ENCODE measurements at places on chromosomes 1 and 21.

DNA sequence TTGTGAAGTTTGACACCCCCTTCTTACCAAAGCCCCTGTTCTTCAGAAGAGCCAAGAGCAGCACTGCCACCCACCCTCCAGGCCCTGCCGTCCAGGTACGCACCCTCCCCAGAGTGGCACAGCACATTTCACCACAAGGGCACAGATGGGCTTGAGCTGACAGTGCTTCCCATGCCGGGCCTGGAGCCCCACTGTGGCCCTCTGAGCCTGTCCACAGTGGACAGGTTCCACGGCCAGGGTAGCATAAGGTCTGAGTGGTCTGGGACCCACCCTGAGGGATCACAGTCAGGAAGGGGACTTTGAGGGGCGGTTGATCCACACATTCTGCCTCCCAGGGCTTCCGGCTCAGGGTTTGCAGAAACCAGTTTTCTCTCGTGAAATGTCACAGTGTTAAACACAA, 28.6 kb upstream of the PDXK start:
- DNase-seq = no peak

- no peak for DNase-seq
Observed at GRCh38 chr1:182317611-182318161, 73.9 kb downstream of the GLUL start.

GRCh38 chr1:22722901-22723550, 12.4 kb downstream of the EPHB2 start:
- no peak for DNase-seq

DNA sequence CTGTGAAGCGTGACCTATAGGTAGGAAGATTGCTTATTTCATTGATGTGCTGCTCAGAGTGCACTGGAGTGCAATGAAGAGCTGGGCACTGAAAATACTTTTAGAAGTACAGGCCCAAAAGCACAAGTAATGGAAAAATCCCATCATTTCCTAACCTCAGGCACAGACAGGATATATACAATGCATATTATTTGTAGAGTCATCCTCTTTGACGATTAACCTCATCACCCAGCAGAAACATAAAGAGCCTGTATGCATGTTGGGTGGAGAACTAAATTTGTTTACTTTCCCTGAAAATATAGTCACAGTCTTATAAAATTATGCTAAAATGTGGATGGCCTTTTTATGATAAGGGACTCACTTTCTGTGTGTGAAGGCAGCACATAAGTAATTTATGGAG, 98.1 kb downstream of the TNNI3K start:
- no peak for DNase-seq

DNA sequence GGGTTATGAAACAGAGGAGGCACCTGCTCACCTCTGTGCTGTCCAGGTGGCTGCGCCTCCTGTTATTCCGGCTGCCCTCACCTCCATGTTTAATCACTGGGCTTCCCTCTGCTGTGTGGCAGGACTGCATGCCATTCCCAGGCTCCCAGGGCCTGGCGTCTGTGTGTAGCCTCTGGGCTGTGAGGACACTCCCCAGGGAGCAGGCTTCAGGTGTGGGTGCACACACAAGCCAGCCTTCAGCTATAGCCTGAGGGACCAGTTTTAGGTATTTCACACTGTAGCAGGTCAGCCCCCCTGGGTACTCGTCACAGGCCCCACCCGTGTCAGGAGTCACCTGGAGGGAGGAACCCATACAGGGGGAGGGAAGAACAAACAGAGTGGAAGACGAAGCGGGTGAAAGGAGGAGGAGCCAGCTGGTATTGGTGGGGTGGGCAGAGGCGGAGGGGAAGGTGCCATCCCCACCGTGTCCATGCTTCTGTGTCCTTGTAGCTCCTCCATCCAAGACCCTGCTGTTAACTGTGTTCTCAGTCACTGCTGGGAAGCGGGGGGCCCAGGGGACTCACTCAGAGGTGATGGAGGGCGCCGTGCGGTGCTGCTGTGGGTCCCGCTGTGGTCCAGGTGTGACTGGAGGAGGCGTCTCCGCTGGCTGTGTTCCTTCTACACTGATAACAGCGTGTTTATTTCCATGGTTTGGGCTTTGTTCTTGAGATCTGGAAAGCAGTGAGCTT, 158.6 kb downstream of the PGBD5 start:
- no peak for DNase-seq

- no peak for DNase-seq
Observed at GRCh38 chr1:25875856-25876692, 566 bp upstream of the PAQR7 start.

- DNase-seq = no peak
Observed at GRCh38 chr1:222275729-222276465, 272.0 kb downstream of the HHIPL2 start.

DNA sequence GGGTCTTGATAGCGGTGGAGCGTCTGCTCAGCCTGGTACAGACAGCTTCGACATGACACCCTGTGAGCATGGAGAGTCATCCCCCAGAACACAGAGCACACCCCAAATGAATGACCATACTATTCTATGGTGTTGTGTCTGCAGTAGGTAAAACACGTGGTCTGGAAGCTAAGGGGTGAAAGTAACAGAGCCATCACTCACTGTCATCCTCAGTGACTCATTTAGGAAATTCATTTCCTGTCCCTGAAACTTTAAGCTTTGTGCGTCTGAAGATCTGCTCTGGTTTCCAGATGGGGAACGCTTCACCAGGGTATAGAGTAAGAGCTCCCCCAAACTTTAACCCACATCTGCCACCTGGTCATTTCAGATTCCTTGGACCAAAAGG, 94.8 kb upstream of the DISP3 start:
- DNase-seq = no peak

- DNase-seq = no peak
Observed at GRCh38 chr1:199976496-199977144, 50.9 kb upstream of the NR5A2 start.

- no peak for DNase-seq
Observed at GRCh38 chr1:235002706-235003300, 125.8 kb downstream of the TOMM20 start.

- DNase-seq = no peak
Observed at GRCh38 chr21:35212393-35213127, 163.5 kb upstream of the RUNX1 start.

DNA sequence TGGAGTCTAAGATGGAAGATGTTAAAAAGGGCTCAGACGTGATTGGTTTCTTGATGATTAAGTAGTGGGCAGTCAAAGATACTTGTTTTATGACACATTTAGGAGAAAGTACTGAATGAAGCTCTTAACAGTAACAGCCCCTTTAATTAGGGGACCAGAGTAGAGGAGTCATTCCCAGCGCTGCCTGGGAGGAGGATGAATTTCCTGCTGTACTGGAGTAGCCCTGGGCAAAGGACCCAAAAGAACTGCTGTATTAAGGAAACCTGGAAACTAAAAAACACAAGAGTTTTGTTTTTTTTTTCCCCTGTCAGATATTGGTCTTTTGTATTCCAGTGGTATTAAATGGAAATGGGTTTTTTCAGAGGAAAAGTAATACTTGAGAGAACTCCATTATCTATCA, 126.5 kb downstream of the NFIA start:
- DNase-seq = no peak

- DNase-seq = no peak
Observed at GRCh38 chr1:21152423-21153100, 24.1 kb downstream of the EIF4G3 start.

DNA sequence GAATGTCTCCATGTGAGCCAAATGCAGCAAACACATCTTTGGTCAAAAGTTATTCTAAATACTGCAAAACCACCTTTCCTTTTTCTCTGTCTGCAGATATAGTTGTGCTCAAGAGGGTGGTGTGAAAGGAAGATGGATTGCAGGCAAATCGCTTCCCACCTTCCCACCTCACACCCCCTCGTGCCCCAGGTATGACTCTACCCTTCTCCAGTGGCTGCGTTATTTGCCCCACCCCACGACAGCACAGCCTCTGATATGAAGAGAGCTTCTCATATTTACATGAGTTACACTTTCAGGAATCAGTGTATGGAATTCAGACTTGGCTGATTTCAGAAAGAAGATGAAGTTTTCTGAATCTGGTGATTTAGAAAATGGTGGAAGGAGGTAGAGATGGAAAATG, 5.8 kb downstream of the TRIM58 start:
- DNase-seq = no peak

- no peak for DNase-seq
Observed at GRCh38 chr1:48789903-48790302, 13.2 kb upstream of the BEND5 start.

DNA sequence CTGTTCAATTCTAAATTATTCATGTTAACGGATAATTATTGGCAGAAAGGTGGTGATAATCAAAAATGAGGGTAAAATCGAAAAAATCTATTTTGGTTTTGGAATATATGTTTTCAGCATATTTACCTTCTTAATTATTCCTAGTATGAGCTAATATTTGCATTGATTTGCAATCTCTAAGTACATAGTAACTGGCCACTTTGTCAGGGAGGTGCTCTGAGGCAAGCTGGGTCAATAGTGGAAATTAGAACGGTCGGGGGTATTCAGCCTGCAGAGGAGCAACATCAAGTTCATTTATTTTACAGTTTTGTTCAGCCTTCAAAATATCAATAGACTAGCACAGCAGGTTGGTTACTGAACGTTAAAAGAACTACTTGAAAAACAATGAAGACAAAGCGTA, 1.8 kb downstream of the OTUD7B start:
- no peak for DNase-seq

DNA sequence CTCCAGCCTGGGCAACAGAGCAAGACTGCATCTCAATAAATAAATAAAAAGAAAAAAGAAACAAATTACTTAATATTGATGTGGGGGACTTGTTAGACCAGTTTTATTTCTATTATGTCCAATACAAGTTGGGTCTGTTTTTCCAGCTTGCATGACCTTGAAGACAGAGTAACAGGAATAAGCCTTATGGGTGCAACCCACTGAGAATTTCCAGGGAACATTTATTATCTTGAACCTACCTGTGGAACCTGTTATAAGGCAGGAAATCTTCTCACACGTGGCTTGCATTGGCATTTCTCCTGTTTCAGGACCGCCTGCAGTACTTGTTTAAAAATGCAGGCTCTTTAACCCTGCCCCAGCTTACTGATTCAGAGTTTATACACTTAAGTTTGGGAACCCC, 64.0 kb downstream of the ZBTB17 start:
- no peak for DNase-seq

- DNase-seq = no peak
Observed at GRCh38 chr1:60891765-60892164, 190.6 kb upstream of the NFIA start.

GRCh38 chr21:39000496-39000895, 182.8 kb downstream of the PSMG1 start:
- DNase-seq = no peak

- no peak for DNase-seq
Observed at GRCh38 chr1:63033211-63033610, 249.3 kb downstream of the ATG4C start.

DNA sequence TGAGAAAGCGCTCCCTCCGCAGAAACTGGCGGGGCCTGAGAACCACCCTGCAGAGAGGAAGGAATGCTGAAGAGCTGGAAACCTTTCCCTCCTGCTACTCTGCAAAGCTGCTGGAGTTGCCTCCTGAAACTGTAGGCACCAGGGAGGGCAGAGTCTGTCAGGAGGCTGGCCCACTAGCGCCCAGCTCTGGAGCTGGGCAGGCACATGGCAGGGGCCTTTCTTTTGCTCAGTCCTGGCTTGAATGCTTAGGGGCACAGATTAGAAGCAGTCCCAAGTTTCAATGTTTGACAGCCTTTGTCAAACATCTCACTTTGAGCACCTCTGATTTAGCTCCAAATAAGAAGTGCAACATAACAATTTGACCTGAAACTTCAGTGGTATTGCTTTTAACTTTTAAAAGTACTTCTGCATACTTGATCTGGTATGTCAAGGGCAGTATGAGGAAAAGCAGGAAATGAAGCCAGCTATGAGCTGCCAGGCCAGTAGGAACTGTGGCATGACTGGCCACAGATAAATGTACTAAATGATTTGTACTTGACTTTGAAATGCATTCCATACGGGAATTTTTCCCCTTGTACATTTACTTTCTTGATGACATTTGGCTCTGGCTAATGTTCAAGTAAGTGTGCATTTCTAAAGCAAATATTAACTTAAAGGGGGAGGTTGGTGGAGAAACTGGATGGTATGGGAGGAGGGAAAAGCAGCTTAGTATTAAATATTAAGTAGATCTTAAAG, 7.2 kb downstream of the C1orf116 start:
- no peak for DNase-seq

GRCh38 chr1:94926126-94926914, 590 bp downstream of the CNN3 start:
- no peak for DNase-seq

DNA sequence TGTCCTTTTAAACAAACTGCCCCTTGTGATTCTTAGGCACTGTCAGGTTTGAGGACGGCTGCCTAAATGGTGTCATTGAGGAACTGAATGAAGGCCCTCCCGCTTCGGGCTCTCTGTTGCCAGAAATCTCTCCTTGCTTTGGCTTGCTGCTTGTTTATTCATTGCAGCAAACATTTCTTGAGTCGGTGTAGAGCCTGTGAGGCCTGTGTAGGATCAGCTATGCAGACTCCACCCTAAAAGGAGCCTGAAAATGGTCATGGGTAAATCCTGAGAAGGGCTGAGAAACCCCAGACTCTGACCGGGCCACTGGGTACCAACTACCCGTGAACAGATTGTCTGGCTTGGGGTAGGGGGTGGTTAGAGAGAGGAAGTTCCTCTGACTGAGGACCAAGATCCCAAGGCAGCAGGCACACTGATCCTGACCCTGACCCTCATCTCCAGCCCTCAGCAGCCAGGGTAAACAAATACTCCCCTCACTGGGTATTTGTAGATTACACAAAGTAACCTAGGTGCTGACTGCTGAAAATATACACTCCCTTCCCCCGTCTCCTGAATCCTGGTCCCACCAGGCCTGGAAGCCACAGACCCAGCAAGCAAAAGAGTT, 3.1 kb downstream of the IL6R start:
- DNase-seq = no peak

DNA sequence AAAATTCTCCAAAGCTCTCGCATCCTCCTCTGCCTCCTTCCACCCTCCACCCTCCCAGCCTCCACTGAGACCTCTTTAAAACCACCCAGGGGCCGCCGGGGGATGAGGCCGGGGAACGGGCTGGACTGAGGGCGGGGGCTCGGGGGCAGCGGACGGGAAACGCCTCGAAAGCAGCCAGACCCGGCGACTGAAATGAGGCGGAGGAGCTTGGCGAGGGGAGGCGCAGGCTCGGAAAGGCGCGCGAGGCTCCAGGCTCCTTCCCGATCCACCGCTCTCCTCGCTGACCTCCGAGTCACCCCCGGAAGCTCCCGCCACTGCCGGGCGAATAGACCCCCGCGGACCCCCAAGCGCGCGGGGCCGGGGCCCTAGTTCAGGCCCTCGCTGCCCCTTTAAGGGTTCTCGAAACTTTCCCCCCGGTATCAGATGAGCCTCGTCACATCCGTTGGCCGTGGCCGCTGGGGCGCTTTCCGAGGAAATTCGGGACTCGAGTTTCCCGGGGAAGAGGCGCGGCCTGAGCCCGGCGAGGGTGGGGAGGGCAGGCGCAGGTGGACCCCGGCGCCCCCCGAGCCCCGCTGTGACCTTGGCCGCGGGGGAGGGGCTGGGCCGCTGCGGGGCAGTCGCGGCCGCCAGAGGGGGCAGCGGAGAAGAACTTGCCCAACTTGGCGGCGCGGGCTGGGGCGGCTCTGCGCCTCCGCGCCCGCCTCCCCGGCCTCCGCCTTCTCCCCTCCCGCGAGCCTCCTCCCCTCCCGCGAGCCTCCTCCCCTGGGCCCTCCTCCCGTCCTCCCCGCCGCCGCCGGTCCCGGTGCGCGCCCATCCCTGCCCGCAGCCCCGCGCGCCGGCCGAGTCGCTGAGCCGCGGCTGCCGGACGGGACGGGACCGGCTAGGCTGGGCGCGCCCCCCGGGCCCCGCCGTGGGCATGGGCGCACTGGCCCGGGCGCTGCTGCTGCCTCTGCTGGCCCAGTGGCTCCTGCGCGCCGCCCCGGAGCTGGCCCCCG, at the start of gene BACE2:
TSS of gene BACE2 (plus strand) at position 813 of the 995 bp plus-strand sequence. CDS start at position 917, 104 bp downstream.
- no peak for DNase-seq

GRCh38 chr1:79255421-79255820, 248.9 kb upstream of the ADGRL4 start:
- no peak for DNase-seq

Measured in iPS DF 19.7 (cell line).